H9 (cell line): ENCODE measurements at places on chromosomes 16 and 17. TPM values are rescaled to one million over a fixed set of nuclear protein-coding genes. Genes with fewer than 3 reads are reported as not detected.

- no peak overlapping the region for H3K4me3 ChIP-seq
- no peak for DNase-seq
- no peak overlapping the region for H3K27ac ChIP-seq
- no peaks in the 10 kb centered on the region for H3K4me1 ChIP-seq
Observed at GRCh38 chr17:22193113-22193512, 500.8 kb downstream of the KCNJ18 start.

Gene SOST
- total RNA-seq: not detected in 2 replicates

DNA sequence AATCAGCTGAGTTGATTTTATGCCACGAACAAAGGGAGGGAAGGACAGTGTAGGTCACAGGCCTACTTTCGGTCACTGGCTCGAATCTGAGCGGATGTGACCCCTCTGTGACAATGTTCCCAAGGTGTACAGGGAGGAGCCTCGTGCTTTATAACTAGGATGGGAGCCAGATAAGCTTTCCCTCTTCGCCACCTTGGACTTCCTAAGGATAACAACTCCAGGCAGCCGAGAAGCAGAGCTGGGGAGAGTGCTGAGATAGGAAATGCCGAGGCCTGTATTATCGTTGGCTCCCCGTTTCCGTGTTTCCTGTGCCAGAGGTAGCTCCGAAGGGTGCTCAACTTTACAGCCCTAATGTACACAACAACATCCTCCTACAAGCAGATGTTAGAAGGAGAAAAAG is 217.8 kb upstream of the IRX3 start:
- H3K27me3 ChIP-seq: no peaks in the 10 kb centered on the region
- no peak overlapping the region for H3K4me3 ChIP-seq
- H3K4me1 ChIP-seq: peaks cover 4% of the 10 kb centered on the region
- DNase-seq: no peak
- no peak overlapping the region for H3K27ac ChIP-seq

DNA sequence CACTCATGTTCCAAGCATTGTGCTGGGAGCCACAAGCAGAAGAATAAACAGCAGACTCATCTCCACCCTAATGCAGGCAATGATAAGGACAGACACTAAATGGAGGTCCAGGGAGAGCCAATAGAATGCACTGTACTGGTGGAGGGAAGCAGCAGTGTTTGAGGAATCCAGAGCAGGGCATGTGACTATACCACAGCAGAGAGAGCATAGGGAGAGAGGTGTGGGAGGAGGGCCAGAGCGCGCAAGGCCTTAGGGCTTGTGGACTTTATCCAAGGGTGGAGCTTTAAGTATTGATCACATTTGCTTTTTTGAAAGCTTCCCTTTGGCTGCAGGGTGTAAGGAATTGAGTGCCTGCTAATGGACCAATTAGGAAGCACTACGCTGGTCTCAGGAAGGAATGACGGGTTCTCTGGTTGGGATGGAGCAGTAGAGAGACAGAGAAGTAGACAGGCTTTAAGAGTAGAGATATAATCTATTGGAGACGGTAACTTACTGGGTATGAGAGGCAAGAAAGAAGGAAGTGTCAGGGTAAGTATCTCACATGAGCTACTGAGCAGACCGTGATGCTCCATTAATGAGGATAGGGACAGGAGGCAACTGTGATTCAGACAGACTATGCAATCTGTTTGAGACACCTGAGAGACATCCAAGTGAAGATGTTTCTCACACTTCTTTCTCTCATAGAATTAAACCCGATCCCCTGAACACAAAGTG is 82.2 kb downstream of the MYO1D start:
- DNase-seq: no peak
- H3K27ac ChIP-seq: no peak overlapping the region
- H3K4me1 ChIP-seq: no peaks in the 10 kb centered on the region; the same call in 1 of the 2 replicates
- no peak overlapping the region for H3K4me3 ChIP-seq
- H3K27me3 ChIP-seq: no peaks in the 10 kb centered on the region

DNA sequence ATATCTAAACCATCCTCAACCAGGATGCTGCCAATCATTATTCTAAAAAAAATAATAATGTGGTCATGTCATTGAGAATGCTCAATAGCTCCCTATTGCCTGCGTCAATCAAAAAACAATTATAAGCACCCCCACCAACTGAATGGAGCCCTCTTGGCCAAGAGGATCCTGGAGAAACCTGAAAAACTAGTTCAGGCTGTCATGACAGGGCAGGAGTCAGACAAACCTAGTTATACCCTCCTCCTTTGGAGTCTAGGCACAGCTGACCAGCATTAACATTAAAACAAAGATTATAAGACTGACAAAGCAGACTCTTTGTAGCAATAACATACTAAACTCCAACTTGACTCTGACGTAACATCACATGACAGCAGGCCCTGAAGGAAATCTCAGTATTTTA is 119.2 kb upstream of the CCL2 start:
- H3K27ac ChIP-seq: no peak overlapping the region
- H3K36me3 ChIP-seq: peaks cover 3% of the 10 kb centered on the region; the same call in 1 of the 3 replicates
- peak; percentile 25 for DNase-seq
- no peaks in the 10 kb centered on the region for H3K27me3 ChIP-seq
- H3K4me1 ChIP-seq: peaks cover 15% of the 10 kb centered on the region; the same call in 1 of the 2 replicates

DNA sequence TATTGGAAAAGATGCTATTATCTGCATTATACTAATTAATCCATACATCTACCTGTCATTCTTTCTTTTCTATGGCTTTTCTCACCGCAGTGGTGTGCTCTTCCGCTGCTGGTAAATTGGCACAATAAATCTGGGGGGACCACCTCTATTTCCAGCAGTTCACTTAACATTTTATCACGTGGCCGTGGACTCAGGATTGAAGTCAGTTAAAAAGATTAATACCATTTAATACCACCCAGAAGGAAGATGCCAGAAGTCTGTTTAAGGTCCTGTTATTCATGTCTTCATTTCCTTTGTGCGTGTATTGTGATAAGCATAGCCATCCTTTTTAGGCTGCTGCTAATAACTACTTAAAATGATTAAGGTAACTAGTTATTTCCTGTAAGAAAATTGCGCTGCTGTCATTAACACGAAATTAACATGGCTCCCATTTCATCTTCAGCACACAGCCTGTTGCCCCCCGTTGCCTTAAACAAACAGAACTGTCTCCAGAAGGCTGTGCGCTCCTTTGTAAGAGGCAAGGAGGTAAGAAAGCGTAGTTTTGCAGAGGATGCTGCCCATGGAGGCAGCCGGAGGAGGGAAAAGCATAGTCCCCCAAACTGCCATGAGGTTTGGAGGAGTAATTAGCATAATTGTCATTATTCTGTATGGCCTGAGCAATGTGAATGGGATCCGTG is 414.4 kb downstream of the UTP18 start:
- no peaks in the 10 kb centered on the region for H3K36me3 ChIP-seq
- DNase-seq: no peak
- H3K4me3 ChIP-seq: no peak overlapping the region
- H3K27ac ChIP-seq: no peak overlapping the region

- no peaks in the 10 kb centered on the region for H3K4me1 ChIP-seq
- no peak for DNase-seq
- no peak overlapping the region for H3K4me3 ChIP-seq
- H3K27me3 ChIP-seq: no peaks in the 10 kb centered on the region
- peaks cover 95% of the 10 kb centered on the region for H3K36me3 ChIP-seq
- no peak overlapping the region for H3K27ac ChIP-seq
Observed at GRCh38 chr16:2769100-2769529, 8.0 kb downstream of the ELOB start.

DNA sequence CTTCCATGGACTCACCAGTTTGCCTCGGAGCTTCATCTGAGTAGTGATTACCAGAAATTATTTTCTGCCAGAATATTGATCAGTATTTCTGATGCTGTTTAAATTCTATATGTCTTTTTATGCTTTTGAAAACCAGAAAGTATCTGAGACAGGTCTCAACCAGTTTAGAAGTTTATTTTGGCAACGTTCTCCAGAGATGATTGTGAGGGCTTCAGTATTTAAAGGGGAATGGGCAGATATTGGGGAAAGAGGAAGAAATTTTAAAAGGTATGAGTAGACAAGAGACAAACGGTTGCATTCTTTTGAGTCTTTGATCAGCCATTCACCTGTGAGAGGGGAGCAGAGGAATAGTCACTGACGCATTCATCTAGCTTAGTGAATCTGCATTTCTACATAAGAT is 44.4 kb upstream of the ABCC11 start:
- no peak for DNase-seq
- no peak overlapping the region for H3K4me3 ChIP-seq
- H3K4me1 ChIP-seq: no peaks in the 10 kb centered on the region
- no peak overlapping the region for H3K27ac ChIP-seq

DNA sequence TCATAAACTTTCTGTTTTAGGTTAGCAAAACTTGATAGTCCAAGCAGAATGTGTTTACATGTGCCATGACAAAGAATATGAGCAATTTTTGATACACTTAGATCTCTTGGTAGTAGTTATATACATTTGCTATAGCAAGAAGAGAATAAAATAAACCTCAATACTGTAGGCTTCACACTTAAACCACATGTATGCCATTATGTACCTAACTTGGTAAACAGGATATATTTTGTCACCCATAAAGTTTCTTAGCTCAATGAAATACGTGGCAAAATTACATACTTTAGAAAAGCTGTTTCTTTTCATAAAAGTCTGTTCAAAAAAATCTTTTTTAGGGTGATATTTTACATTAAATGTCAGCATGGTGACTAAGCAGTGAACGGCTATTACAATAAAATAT is 184.7 kb downstream of the MYO1D start:
- H3K4me3 ChIP-seq: no peak overlapping the region
- H3K4me1 ChIP-seq: no peaks in the 10 kb centered on the region
- DNase-seq: no peak
- peaks cover 4% of the 10 kb centered on the region; the same call in 2 of the 3 replicates for H3K36me3 ChIP-seq

Gene XYLT1
- total RNA-seq: 14.2 and 14.5 TPM in 2 replicates

Gene TADA2A
- 20.9 and 25.2 TPM in 2 replicates for total RNA-seq

Gene IRX3
- total RNA-seq: 1.8 and 2.4 TPM in 2 replicates

DNA sequence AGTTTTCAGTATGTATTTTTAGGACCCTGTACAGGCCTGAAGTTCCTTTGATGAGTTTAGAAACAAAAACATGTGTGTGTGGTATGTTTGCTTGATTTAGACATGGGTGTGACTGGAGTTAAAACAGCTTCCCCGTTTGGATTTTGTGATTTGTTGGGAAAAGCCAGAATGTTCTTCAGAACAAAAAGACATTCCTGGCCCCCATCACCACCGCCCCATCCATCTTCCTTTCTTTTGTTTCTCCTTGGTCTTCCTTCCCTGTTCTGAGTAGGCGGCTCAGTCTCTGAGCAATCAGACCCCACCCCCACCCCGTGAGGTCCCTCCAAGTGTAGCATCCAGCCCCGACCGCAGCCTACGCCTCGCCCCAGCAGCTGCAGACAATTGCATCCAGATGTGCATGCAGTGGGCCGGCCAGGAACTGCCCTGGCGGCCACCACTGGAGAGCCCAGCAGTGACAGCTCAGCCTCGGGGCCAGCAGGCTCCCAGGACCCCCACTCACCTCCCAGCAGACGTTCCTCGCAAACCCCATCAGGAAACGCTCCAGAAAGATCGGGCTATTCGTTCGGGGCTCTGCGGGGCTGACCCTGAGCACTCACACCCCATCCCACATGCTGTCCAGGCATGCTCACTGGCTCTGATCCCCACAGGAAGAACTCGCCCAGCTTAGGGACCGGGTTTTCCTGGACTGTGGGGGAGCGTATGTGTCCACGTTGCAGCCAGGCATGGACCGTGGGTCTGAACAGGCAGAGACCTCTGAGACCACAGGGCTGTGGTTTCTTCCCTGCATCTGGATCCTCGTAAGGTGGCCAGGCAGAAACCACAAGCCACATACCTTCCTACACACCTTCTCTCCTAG is 99.8 kb upstream of the CDH5 start:
- DNase-seq: peak; percentile 42
- H3K4me3 ChIP-seq: no peak overlapping the region
- peaks cover 2% of the 10 kb centered on the region; the same call in 2 of the 3 replicates for H3K36me3 ChIP-seq
- no peaks in the 10 kb centered on the region for H3K4me1 ChIP-seq
- no peak overlapping the region for H3K27ac ChIP-seq

Gene TMEM170A
- total RNA-seq: 43.4 and 46.8 TPM in 2 replicates

Gene ARHGAP23
- 96.3 and 97.9 TPM in 2 replicates for total RNA-seq

DNA sequence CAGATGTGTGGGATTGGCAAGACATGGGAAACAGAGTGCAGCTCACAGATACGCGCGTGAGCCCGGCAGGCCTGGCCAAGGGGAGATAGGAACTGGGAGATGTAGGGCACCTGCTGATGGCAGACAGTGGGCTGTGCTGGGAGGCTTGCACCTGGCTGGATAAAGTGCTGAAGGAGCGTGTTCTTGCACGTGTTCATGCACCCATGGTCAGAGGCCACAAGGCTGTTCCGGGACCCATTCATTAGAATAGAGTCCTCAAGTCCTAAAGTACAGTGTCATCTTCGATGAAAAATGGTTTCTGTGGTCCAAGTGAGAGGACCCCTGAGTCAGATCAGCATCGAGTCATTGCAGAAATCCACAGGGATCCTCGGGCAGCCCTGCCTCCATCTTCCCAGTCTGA is 236.4 kb downstream of the CCDC182 start:
- no peak overlapping the region for H3K27ac ChIP-seq
- peaks cover 12% of the 10 kb centered on the region; the same call in 1 of the 2 replicates for H3K4me1 ChIP-seq
- H3K4me3 ChIP-seq: no peak overlapping the region
- H3K27me3 ChIP-seq: no peaks in the 10 kb centered on the region
- peaks cover 4% of the 10 kb centered on the region; the same call in 1 of the 2 replicates for H3K36me3 ChIP-seq
